ENCODE measurements at places on chromosomes 3 and 15.

DNA sequence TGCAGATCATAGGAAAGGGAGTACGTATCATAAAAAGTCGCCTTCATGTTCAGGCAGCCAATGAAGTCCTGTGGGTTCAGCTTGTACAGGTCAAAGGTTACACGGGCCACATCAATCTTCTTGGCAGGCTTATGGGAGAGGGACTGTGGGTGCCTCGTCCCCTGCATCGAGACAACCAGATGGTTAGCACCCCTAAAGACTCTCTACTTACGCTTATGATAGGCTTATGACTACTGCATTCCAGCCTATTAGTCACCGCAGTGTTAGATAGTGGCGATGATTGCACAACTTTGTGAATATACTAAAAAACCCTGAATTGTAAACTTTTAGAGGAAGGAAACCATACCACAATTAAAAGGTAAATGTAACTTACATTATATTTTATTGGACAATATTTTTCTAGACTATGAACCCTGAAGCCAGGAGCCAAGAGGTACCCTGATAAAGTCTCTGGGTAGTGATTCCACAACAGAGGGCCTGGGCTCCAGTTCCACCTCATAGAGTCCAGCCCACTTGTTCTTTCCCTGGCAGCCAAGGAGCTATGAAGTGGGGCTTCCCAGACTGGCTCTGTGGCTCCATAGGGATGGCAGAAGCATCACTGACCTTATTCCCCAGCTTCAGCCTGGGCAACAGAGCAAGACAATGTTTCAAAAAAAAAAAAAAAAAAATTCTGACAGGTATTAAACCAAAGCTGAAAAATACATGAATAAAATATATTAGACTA is 2.5 kb upstream of the FANCD2 start:
- DNase-seq, result no peak

DNA sequence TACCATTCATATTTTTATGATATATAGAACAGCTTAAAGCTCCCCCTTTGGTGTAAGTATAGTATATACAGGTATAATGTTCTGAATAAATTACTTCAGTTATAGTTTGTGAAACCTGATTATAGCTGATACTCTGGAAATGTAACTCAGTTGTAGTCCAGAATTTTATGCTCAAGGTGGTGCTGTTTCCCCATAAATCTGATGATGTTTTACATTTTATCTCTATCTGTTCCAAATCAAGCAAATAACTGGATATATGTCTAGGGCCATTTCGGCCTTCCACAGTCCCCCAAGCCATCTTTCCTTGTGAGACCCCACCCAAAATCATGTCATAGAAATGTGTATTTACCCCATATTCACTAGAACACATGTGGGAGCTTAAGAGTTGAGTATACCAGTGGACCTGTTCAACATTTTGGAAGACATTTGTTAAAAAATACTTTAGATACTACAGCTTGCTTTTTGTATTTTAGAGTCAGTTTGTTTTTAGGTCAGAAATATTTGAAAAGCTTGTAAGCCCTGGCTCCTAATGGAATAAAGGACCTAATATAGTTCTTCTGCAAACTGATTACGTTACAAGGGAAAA is 107.1 kb downstream of the ATG7 start:
- no peak for DNase-seq

- no peak for DNase-seq
Measured at GRCh38 chr15:37903919-37904625, 30.4 kb upstream of the TMCO5A start.

- DNase-seq, result no peak
Measured at GRCh38 chr15:75034615-75035014, 11.2 kb downstream of the PPCDC start.

DNA sequence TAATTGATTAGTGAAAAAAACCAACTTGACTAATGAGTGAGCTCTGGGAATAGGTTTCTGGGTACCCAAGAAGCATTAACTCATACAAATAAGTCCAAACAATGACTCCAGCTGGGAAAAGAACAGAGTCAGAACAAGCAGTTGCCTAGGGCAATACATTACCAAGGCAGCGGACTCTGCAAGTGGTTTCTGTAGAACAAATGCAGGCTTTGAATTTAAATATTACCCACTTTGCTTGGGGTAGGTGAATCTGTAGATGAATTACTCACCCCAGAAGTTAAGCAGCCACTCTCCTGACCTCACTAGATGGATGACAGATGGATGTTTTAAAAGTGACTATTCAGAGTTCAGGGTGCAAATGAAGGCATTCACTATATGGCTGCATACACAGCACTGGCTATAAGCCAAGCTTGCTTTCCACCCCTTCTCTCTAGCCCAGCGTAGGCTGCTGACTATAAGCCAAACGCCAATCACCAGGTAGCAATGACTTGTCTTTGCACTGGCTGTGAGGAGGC is 73.1 kb upstream of the BHLHE40 start:
- DNase-seq, result no peak

GRCh38 chr15:91517491-91518200 is 335.9 kb upstream of the SLCO3A1 start:
- no peak for DNase-seq

DNA sequence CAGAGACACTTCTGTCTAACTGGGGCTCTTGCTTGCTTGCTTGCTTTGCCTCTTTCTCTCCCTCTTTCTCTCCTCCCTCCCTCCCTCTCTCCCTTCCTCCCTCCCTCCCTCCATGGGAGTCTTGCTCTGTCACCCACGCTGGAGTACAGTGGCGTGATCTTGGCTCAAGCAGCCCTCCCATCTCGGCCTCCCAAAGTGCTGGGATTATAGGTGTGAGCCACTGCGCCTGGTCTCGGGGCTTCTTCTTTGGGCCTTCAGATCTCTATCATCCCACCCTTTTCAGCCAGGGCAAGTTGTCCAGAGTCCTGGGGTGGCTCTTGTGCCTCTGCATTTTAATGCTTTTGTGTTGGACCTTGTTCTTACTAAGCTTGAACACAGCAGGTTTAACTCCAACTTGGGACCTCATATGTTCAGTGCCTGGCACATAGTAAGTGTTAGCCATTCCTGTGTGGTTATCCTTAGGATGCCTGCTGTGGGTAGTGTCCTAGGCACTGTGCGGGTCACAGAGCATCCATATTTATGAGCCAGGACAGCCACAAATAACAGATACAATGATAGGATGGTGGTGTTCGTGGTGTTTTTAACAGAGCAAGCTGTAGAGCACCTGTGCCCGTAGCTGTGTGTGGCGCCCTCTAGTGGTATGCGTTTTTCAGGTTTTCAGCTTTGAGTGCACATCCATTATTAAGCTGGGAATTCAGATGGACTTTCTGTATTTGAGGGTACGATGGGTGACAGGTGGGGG is 75.1 kb downstream of the CCK start:
- DNase-seq, result no peak

DNA sequence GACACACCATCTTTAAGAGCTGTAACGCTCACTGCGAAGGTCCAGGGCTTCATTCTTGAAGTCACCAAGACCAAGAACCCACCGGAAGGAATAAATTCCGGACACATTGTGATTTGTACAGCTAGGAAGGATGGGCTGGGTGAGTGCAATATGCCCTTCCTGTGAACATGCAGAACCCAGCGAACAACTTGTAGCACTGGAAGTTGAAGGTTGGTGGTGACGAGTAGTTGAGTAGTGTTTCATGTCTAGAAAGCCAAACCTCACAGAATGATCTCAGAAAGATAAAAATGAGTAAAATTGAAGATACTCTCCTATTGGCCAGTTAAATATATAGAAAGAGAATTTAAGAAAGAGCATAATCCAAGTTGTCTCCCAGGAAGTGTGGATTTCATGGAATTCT is 462.2 kb upstream of the CFAP20DC start:
- DNase-seq, result no peak

- DNase-seq, result no peak
Measured at GRCh38 chr3:425079-425478, 228.5 kb downstream of the CHL1 start.

- DNase-seq, result no peak
Measured at GRCh38 chr3:100214574-100214964, 46.2 kb upstream of the TBC1D23 start.

GRCh38 chr3:78204977-78205376 is 1165.1 kb downstream of the ROBO2 start:
- no peak for DNase-seq

DNA sequence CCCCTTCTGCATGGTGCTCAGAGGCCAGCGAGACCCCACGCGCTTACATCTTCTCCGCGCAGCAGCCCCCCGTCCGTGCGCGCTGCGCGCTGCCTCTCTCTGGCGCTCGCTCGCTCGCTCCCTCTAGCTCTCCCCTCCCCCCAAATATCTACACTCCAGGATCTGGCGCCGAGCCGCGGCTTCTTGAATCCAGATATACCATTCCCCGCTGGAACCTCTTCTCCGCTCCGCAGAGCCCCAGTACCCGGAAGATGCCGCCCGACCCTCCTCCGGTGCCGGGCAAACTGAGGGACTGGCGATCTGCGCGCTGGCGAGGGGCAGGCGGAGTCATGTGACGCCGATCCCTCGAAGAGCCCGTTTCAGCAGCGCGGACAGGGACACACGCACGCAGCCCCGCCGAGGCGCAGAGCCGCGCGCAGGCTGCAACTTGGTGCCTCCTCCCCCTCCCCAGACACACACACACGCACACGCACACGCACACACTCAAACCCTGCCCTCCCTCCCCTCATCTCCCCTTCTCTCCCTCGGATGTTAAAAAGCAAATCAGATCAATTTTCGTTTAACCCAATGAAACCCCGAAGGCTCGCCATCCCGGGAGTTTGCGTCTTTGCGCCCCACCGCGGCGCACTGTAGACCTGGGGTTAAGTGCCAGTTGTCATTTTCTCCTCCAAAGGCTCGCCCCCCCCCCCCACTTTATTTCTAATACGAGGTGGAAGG is at the start of gene RASGRF1:
RASGRF1 (minus strand) TSS at position 294 of the 717 bp plus-strand sequence; CDS start at position 12, 282 bp downstream.
- no peak for DNase-seq

DNA sequence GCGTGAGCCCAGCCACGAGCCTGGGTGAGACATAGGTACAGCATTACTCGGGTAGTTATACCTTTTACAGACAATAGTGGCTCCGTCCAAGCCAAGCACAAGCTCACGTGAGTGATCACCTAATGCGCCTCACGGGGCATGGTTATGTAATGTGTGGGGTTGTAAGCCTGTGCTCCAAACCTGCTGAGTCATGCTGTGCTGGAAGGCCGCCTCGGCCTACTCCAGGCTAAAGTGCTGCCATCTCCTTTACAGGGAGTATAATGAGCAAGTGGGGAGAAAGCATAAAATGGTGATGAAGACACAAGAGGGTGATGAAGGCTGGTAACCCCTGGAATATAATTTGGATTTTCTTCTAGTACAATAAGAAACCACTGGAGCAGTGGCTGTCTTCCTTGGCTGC is 175.8 kb upstream of the STT3B start:
- DNase-seq, result no peak

GRCh38 chr3:196237203-196237602 is 20.9 kb downstream of the SLC51A start:
- DNase-seq, result no peak

DNA sequence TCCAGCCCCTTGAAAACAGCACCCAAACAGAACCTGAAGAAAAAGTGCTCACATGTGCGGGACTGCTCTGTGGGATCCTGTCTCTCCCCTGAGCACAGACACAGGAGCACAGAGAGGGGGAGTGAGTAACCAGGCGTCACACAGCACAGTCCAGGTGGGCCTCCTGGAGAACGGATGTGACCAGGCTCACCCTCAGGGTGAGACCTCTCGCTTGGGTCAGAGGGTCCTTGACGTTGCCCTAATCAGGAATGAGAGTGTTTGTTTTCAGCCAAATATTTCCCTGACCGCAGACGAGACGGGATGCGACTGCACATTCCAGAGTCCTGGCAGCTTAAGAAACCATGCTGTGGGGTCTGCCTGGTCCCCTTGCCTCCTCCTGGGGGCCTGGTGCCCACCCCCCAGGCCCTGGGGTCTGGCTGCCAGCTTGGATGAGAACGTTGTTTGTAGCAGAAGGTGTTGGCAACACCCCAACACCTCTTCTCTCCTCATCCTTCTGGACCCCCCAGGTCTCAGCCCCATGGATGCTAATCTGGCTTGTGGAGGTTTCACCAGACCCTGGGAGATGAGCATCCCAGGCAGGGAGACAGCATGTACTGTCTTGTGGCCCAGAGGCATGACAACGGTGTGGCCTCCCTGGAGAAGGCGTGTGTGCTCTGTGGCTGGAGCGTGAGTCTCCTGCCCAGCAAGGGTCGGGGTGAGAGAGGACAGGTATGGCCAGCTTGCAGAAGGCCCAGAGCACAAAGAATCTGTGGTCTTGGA is 42.1 kb upstream of the SLC6A6 start:
- DNase-seq, result no peak

DNA sequence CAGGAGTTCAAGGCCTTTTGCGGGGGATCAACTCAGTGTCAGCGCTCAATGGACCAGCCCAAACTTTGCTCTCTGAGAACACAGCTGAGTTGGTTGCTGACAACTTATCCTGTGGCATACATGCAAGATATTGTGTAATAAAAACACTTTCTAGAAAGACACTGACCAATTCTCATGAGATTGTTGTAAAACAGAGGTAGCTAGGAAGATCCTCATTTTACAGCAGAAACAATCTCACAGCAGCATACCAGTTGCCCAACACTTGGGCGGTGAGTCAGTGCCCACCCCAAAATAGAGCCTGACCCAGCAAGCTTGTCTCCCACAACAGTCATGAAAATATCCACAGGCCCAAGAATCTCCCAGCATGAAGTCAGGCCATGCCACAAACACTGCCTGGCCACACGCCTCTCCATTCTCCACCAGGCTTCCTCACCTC is 18.2 kb downstream of the KLHL6 start:
- no peak for DNase-seq

GRCh38 chr3:188729422-188729821 is 442.3 kb upstream of the TPRG1 start:
- no peak for DNase-seq

DNA sequence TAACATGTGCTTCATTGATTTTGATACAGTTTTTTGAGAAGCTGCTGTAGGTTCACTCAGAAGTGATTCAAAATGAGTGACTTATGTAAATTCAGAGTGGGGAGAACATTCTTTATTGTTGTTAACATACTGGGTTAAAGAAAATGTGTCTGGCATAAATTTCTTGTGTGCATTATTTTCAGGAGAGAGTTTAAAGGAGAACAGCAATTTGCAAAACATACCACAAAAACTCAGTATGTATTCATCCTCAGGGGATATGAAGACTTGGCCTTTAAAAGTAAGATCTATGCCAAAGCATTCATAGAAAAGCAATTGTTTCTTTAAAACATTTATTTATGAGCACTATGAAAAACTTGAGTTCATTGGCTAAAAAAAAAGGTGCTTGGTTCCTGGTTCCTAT is 1089.8 kb downstream of the ROBO2 start:
- no peak for DNase-seq

- DNase-seq, result no peak
Measured at GRCh38 chr3:45605534-45605933, 11.0 kb downstream of the LIMD1 start.

- no peak for DNase-seq
Measured at GRCh38 chr3:51891242-51892039, 11.7 kb downstream of the IQCF1 start.

DNA sequence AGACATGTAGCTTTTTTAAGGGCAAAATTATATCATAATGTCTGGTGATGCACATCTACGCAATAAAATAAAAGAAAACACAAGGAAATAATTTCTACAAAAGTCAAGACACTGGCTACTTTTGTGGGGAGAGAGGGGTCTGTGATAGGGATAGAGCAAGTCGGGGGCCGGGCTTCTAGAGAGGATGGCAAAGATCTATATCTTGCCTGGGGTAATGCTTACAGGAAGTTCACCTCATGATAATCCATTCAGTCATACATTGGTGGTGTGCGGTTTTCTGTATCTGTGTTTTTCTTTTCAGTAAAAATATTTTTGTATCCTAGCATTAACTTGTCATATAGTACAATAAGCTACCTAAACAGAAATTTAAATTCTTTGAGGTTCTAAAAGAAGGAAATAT is 178.8 kb downstream of the ARRDC4 start:
- no peak for DNase-seq

Data from H1 (cell line).